Activated T-cell treated with anti-CD3 and anti-CD28 coated beads for 48 hours (primary cell): ENCODE measurements at places on chromosomes 1 and 21.

- DNase-seq: no peak
Measured at GRCh38 chr1:44571712-44572571, 102.3 kb downstream of the TMEM53 start.

GRCh38 chr1:243902100-243902499 is 52.1 kb upstream of the AKT3 start:
- no peak for DNase-seq

- DNase-seq: no peak
Measured at GRCh38 chr21:41973861-41974751, 20.3 kb upstream of the C2CD2 start.

GRCh38 chr1:224548676-224549075 is 67.4 kb upstream of the CNIH3 start:
- DNase-seq: no peak

DNA sequence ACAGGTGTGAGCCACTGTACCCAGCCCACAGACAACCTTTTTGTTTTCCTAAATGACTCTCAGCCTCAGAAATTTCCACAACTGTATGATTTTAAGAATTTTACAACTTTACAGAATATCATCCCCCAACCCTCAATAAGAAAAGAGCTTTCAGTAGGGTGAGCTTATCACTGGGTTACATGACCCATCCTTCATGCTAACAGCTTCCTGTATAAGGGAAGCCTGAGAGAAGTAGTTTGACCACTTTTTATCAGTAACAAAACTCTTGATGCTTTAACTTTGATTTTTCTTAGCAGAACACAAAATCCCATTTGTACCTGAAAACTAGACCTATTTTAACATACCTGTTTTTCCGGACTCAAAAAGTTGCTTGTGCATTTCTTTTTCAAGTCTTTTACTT is 9.7 kb upstream of the MYBPHL start:
- no peak for DNase-seq

DNA sequence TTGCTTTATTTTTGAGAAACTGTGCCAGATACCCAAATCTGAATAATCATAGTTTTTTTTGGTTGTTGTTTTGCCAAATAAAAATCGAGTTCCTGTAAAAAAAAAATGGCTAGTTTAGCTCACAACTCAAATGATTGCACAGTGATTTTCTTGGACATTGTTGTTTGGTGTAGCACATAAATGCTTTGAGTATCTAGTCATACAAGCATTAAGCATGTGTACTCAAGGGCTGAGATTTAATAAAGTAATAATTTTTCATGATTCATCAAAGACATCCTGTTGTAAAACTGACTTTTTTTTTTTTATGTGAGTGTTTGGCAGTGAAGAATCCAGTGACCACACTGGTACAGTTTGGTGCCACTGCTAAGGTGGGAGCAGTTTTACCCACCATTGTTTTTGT is 18.8 kb downstream of the ITSN1 start:
- DNase-seq: no peak

DNA sequence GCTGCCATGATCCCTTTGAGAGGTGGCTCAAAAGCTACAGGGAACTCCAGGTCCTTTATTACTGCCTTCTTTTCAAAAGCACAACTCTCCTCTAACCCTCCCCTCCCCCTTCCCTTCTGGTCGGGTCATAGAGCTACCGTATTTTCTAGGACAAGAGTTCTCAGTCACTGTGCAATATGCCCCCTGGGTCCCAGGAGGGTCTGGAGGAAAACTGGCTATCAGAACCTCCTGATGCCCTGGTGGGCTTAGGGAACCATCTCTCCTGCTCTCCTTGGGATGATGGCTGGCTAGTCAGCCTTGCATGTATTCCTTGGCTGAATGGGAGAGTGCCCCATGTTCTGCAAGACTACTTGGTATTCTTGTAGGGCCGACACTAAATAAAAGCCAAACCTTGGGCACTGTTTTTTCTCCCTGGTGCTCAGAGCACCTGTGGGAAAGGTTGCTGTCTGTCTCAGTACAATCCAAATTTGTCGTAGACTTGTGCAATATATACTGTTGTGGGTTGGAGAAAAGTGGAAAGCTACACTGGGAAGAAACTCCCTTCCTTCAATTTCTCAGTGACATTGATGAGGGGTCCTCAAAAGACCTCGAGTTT is 3.1 kb downstream of the BTG2 start:
- no peak for DNase-seq

DNA sequence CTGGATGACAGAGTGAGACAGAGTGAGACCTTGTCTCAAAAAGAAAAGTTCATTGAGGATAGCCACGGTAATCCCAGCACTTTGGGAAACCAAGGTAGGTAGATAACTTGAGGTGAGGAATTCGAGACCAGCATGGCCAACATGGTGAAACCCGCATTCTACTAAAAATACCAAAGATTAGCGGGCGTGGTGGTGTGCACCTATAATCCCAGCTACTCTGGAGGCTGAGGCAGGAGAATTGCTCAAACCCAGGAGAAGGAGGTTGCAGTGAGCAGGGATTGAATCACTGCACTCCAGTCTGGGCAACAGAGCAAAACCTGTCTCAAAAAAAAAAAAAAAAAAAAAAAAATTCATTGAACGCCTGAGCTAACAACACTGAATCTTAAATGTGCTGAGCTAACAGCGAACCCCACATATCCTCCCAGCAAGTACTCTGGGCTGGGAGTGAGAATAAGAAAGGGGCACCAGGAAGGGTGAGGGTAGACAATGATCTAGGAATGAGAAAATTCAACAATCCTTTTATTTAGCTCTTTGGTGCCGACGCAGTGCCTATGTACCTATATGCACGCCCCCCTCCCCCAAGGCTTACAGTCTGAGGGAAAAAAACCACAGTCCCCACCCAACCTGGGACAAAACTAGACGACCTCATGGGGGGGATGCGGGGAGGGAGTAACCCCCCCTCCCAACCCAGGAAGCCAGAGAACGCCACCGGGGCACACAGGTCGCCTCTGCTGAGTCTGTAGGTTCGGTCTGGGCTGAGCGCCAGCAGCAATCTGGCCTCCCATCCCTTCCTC is 1.4 kb upstream of the CACNA1S start:
- no peak for DNase-seq

DNA sequence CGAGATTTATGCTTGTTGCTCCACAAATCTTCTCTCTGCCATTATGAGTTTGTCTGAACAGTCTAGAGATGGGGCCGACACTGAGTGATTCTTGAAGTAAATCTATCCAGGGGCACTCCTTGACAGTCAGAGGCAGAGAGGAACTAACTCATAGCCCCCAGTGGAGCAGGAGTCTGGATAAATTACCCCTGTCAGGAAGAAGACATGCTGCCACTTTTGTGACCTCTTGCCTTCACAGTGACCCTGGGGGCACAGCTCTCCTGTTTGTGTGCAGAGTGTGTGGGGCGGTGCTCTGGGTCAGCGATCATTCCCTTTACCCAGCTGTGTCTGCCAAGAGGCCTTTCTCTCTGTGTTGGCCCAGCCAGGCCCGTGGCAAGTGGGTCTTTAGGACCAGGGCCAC is 29.5 kb downstream of the PEX14 start:
- no peak for DNase-seq

DNA sequence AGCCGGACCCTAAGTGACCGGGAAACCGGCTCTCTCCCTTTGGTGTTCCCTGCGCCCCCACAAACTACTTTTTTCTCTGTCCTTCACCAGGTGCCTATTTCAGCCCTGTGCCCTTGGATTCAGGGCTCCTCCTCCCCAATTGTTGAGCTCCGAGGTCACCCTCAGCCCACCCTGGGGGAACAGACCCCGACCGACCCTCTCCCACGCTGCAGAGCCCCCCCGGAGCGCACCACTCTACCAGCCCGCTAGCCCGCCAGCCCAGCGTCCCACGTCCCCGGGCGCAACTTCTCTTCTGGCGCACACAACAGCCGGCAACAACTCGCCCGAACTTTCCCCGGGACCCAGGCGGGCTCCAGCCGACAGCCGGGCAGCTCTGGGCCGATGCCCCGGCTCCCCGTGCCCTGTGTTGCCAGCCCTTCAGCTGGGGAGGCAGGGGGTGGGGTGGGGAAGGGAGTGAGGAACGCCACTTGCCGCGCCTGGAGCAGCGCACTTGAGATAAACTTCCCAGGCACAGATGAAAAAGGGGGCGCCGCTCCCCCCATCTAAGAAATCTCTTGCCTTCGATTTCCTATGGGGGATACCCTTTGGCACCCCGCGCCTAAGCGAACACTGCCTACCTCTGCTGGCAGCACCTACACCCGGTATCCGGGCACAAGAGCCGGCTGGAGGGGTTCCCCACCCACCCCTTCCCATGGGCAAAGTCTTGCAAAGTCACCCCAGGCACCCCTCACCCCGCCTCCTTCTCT is 997 bp downstream of the CASZ1 start:
- no peak for DNase-seq

GRCh38 chr1:96116731-96117130 is 604.9 kb upstream of the PTBP2 start:
- DNase-seq: no peak

DNA sequence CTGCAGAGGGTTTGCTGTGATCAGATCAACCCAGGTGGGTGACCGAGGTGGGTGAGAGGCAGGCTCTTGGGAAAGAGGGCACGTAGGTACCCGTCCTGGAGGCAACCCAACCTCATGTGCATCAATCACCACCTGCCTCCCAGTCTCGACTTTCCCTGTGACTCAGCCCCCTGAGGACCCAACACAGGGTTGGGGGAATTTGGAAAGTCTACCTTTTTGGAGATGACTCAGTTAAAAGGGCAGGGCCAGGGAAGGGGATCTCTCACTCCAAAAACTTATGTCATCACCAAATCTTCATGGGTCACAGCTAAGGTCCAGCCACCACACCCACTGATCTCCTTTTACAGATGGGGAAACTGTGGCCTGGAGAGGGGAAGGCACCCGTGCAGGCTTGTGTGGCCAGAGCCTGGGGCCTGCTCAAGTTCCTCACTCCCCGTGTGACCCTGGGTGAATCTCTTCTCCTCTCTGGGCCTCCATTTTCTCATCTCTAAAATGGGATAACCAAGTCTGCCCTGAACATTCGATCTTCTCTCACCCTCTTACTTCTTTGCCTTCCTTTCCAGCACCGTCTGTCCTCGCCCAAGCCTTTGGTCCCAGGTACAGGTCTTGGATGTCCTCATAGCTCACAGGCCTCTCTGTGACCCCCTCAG is 34.6 kb upstream of the WNT4 start:
- no peak for DNase-seq
